NCI-H2081 (cell line): ENCODE measurements at places on chromosomes 2 and 18.
A peak's percentile ranks its signal among the peaks of the same experiment; 100 is the strongest.

DNA sequence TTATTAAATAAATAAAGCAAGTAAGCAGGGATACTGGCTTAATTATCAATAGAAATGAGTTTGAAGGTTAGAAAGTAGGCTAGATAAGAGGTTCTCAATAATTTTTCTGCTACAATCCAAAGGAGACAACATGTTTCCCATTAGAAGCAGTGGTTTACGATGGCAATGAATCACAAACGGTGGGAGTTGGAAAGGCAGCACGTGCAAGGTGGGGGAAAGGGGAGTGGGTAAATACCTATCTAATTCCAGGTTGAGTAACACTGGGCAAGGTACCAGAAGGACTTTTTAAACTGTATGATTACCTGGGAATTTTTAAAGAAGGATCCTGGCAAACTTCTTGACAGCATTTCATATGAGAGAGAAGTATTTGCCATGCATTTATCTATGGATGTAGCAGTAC lies 289.9 kb downstream of the NBAS start:
- DNase-seq, result peak; percentile 3

- DNase-seq, result no peak
Measured at GRCh38 chr2:11368059-11368572, 23.7 kb upstream of the ROCK2 start.

GRCh38 chr18:49368876-49369440 lies 91.5 kb downstream of the DYM start:
- DNase-seq, result peak; percentile 29

DNA sequence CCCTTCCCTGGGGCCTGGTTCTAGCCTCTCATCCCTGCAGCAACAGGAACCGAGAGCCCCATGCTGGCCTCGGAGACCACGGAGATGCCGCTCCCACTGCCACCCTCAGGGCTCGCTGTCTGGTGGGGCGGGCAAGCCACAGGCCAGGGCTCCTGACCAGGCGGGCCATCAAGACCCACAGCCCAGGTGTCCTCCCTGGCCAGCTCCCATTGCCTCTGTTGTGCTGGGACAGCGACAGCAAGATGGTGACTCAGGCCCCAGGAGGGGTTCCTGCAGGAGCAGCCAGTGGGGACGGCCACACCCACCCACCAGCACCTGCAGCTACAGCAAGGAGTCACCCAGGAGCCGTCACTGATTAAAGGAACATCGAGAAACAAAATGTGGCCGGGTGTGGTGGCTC lies 7.4 kb downstream of the KLHL30 start:
- DNase-seq, result no peak

DNA sequence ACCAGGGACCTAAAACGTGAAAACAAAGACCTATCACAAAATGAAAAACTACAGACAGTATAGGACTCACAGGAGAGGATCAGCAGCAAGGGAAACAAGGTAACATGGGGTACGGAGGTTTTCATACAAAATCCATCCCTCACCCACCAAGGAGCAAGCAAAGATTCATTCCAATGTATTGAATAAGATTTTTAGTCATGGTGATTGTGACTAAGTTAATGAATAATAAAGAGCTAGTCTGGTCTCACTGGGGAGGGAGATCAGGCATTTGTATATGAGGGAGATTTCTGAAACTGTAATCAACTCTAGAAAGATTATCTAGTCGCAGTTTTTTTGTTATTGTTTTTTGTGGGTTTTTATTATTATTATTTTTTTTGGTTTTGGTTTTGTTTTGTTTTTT lies 336.5 kb upstream of the MMADHC start:
- DNase-seq, result no peak

- no peak for DNase-seq
Measured at GRCh38 chr2:206296128-206296527, 21.7 kb downstream of the ZDBF2 start.

DNA sequence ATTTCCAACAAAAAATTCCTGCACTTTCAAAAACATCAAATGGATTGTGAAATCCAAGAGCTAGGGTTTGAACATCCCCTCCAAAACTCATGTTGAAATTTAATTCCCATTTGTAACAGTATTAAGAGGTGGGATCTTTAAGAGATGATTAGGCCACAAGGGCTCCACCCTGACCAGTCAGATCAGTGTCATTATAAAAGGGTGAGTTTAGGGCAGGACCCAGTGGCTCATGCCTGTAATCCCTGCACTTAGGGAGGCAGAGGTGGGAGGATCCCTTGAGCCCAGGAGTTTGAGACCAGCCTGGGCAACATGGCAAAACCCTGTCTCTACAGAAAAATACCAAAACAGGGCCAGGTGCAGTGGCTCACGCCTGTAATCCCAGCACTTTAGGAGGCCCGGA lies 8.9 kb downstream of the GTF3C2 start:
- no peak for DNase-seq

GRCh38 chr2:38723173-38723572 lies 28.0 kb downstream of the SRSF7 start:
- no peak for DNase-seq

DNA sequence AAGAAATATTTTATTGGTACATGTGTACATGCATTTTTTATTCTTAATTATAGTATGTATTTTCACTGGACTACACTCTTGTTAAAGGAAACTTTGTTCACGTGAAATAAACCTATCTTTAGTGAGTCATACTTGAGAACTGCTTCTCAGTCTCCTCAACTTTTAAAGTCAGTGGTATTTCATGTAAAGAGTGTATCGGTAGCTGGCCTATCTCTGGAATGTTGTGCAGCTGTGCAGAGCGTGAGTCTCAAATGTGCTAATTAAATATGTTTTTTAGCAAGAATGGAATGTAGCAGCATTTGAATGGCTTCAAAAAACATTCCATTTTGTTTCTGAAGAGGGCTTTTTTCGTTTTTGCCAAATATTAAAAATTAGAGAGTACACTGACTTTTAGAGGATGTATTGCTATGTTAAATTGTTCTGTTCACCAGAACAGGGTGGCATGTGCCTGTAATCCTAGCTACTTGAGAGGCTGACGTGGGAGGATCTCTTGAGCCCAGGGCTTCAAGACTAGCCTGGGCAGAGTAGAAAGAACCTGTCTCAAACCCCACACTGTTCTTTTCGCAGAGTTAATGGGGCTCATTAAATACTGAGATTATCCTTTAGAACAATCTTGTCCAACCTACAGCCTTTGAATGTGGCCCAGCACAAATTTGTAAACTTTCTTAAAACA lies 14.3 kb downstream of the SPTBN1 start:
- DNase-seq, result no peak
